Epithelial cell of prostate (primary cell): ENCODE measurements at places on chromosomes 2 and 18.

- DNase-seq, result no peak
Observed at GRCh38 chr18:33700513-33700976, 122.5 kb downstream of the ASXL3 start.

GRCh38 chr2:240125742-240126141, 10.4 kb downstream of the COPS9 start:
- DNase-seq, result no peak

GRCh38 chr2:128306081-128306930, 12.4 kb downstream of the HS6ST1 start:
- peak; percentile 73 for DNase-seq

DNA sequence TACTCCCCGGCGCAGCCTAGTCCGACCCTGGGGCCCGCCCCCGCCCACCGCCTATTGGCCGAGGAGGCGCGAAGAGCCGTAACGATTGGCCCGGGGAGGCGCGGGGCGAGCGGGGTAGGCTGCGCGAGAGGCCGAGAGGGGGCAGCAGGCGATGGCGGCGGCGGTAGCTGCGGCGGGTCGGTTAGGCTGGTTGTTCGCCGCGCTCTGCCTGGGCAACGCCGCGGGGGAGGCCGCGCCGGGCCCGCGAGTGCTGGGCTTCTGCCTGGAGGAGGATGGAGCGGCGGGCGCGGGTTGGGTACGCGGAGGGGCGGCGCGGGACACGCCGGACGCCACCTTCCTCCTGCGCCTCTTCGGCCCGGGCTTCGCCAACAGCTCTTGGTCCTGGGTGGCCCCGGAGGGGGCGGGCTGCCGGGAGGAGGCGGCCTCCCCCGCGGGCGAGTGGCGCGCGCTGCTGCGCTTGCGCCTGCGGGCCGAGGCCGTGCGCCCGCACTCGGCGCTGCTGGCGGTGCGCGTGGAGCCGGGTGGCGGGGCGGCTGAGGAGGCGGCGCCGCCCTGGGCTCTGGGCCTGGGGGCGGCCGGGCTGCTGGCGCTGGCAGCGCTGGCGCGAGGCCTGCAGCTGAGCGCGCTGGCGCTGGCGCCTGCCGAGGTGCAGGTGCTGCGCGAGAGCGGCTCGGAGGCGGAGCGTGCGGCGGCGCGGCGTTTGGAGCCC, at the start of gene CNNM3:
Gene CNNM3 (plus strand): TSS at position 142 of the 709 bp plus-strand sequence. CDS start 10 bp downstream, at position 152.
- peak; percentile 57 for DNase-seq

DNA sequence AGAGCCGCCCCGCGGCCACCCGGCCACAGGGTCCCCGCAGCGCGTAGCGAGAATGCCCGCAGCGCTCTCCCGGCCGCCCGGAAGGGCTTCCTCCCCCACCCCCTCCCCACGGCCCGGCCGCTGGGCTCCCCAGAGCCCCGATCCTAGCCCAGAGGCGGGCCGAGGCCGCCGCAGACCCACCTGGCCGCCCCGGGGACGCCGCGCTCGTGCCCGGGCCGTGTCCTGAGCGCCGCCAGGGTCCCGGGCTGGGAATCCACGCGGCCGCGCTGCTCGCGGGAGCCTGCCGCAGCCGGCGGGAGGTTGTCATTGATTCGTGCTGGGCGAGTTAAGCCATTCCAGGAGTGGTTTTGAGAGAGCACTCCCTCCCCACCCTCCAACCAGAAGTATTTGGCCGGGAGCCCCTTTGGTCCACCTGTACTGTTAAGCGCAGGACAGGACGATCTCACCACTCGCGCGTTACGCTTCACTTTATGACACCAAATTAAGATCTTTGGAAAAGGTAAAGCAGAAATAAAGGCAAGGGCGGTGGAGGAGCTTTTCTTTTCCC, 206.4 kb upstream of the SMAD2 start:
- DNase-seq, result no peak

GRCh38 chr2:43542285-43542933, 53.4 kb downstream of the THADA start:
- no peak for DNase-seq

DNA sequence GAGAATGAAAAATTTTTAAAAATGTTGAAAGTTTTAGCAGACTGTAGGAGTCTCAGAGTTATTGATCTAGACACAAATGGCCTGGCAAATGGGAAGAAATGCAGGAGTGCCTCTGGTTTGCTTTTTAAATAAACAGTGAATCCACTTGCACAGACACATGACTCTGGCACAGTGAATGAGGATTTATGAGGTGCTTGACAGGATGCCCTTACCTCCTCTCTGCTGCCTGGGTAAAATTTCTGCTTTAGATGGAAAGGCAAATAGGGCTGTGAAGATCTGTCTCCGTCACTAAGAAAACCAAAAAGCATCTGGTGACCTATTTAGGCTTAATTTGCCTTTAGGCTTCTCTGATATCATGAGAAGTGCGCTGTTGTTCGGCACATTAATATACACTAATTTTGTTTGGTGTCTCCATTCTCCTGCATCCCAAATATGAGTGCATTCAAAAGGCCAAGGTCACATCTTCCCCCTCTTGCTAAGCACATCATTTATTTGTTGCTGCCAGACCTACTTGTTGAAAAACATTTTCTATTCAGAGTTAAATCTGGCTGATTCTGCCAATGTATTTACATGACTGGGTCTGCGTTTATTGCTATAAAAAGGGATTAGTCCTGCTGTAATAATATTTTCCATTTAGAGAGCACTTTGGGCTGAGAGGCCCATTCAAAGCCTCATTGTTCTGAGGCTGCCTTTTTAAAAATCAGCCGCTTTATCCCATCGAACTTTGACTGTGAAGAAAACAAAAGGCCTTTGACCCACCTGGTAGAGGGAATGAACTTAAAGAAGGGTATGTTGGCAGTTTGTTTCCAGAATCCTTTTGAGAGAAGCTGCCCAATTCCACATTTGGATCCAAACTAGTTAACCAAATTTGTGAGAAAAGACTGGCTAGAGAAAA, 94.9 kb downstream of the RNF152 start:
- DNase-seq, result no peak

- no peak for DNase-seq
Observed at GRCh38 chr2:10285556-10286198, 17.0 kb upstream of the HPCAL1 start.

- DNase-seq, result no peak
Observed at GRCh38 chr2:176092270-176093144, at the start of gene HOXD13. Gene HOXD13 (plus strand): TSS chr2:176092721. CDS start chr2:176092891, 170 bp downstream.

DNA sequence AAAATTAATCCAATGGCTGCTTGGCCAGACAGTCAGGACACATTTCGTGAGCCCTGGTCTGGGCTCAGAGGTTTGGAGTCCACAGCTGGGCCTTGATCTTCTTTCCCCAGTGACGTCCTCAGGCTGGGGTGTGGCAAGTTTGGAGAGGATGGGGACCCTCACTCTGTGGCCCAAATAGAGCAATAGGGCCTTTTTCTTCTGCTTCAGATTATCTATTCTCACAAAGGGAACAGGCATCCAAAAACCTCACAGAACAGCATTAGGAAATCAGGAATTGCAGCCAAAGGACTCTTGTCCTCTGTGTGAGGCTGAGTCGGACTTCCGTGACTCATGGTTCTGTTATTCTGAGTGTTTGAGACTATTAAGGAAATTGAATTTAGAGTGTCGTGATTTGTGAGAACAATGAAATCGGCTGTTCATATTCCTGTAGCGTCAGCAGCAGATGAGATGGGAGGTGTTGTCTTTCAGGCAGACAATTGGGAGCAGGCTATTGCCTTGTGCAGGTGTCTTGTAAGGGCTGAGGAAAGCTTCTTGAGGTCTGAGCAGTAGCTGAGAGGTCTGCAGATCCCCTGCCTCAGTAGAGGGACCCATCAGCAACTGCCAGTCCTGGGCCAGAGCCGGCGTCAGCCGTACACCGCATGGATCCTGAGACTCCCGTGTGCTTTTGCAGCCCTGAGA, 113.8 kb downstream of the SH3RF3 start:
- DNase-seq, result peak; percentile 60

DNA sequence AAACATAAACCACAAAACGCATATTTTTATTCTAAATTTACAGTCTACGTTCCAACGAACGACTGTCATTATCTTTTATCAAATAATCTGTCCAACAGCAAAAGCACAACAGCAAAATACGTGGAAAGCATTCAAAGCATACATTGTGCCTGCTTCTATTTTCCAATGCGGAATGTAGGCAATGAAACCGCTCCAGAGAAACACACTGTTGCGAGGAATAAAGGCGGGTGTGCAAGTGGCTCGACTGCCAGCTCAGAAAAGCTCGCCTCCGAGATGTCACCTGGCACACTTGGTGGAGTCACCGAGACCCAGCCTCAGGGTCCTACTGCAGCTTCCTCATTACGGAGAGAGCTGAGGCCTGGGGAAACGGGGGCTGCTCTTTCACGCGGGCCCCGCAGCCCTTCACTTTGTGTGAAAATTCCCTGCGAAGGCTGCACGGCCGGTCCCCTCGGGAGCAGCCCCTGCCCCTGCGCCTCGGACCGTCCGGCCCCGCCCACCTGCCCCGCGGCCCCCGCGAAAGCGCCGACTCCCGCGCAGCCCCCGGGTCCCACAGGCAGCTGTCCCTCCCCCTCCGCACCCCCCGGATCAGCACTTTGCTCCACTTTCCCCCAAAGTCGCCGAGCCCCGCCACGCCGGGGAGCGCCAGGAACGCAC, 752 bp downstream of the MGAT4A start:
- no peak for DNase-seq

DNA sequence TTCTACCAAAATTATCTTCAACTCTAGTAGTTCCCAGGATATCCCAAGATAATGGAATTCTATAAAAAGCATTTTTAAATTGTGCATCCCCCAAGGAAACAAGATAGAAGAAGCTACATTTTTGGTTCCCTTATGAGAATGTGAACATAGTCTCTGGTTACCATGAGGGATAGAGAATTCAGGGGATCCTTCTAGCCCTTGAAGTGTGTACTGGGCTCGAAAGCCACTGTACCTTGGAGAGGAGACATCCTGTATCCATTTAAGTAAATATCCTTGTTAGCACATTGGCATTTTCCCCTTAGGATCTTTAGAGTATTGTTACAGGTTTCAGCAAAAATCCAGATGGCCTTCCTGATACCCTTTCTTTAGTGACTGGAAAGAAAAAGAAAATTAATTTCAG, 228.5 kb downstream of the RTP5 start:
- no peak for DNase-seq

- DNase-seq, result no peak
Observed at GRCh38 chr2:227493524-227493923, 21.6 kb downstream of the AGFG1 start.

GRCh38 chr2:18440141-18440661, 120.3 kb downstream of the RDH14 start:
- no peak for DNase-seq

GRCh38 chr2:148674063-148675020, 29.8 kb downstream of the EPC2 start:
- no peak for DNase-seq

DNA sequence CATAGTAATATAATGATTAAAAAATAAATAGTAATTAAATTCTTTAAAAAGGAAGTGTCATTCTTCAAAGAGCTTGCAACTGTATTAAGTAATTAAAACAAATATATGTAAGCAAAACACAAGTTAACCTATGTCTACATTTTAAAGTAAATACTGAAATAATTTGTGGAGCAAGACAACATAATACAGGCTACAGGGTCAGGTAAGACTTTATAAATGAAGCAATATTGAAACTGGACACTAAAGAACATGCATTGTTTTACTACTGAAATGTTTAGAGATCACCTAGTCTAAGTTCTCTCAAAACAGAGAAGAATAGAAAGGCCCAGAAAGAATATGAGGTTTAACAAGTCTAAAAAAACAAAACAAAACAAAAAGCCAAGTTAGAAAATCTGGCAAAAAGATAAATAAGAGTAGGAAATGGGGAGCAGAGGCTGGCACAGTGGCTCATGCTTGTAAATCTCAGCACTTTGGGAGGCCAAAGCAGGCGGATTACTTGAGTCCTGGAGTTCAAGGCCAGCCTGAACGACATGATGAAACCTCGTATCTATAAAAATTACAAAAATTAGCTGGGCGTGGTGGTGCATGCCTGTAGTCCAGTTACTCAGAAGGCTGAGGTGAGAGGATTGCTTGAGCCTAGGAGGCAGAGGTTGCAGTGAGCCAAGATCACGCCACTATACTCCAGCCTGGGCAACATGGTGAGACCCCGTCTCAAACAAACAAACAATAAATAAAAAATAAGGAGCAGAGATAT, 34.4 kb downstream of the VPS54 start:
- DNase-seq, result no peak

- DNase-seq, result no peak
Observed at GRCh38 chr18:13810950-13811485, 12.9 kb upstream of the MC5R start.

- DNase-seq, result no peak
Observed at GRCh38 chr2:23760736-23761135, 166.2 kb downstream of the ATAD2B start.

DNA sequence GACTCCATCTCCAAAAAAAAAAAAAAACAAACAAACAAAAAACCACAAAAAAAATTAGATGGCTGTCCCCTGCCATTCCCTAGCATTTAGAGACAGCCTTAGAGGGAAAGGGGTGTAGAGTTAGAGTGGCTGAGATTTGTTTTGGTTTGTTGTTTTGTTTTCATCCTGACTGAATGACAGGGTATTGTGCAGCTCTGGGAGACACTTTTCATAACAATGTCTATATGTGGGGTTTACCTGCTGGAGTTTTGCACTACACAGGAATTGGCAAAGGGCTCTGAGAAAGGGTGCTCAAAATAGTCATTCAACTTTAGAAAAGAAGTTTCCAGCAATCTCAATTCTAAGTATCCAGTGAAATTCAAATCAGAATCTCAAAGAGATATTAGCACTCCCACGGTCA, 732.5 kb upstream of the CHAC2 start:
- DNase-seq, result no peak

DNA sequence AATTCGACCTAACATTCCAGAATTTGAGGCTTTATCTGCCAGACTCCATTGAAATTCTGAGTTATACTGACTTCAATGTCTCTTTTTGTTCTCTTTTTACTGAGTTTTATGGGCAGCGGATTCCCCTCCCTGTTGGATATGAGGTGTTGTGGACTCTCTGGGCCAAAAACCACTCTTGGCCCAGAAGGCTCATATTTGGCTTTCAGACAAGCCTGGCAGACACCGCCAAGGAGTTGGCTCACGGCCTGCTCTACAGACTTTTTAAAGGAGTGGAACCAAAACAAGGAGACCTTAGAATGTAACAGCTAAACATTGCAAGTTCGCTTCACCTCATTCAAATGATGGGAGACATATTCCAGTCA, 206.4 kb upstream of the NCKAP5 start:
- no peak for DNase-seq

GRCh38 chr2:203763241-203763937, 57.0 kb downstream of the CD28 start:
- no peak for DNase-seq

- DNase-seq, result no peak
Observed at GRCh38 chr2:64605991-64606478, 47.7 kb downstream of the SERTAD2 start.

DNA sequence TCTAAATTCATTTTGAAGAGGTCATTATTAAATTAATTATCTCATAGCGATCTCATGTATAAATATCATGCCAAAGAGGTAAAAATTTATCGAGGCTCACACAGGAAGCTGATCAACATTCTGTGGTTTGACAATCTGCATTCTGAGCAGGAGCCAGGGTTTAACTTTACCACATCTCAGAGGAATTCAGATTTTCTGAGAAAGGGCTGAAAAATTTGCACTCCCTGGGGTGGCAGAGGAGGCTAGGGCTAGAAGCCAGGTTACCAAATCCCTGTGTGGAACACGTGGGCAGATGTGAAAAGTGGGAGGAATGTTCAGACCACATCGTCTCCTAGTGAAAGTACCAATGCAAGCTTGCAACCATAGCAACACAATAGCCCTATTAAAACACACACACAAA, 63.5 kb upstream of the CTLA4 start:
- DNase-seq, result no peak
